ENCODE measurements at places on chromosomes 3 and 15.

GRCh38 chr3:146682171-146682570 lies 77.0 kb upstream of the PLSCR5 start:
- no peak overlapping the region for H3K27ac ChIP-seq
- H3K4me1 ChIP-seq = no peaks in the 10 kb centered on the region
- no peaks in the 10 kb centered on the region for H3K36me3 ChIP-seq
- DNase-seq = no peak
- H3K4me3 ChIP-seq = no peak overlapping the region
- H3K27me3 ChIP-seq = no peaks in the 10 kb centered on the region

- H3K27ac ChIP-seq = no peak overlapping the region
- no peaks in the 10 kb centered on the region for H3K36me3 ChIP-seq
- no peak overlapping the region for H3K4me3 ChIP-seq
- DNase-seq = no peak
Measured at GRCh38 chr3:54850484-54851018, 77.3 kb downstream of the LRTM1 start.

GRCh38 chr3:164194842-164195241 lies 883.5 kb downstream of the SI start:
- no peaks in the 10 kb centered on the region for H3K36me3 ChIP-seq
- no peaks in the 10 kb centered on the region for H3K27me3 ChIP-seq
- no peaks in the 10 kb centered on the region for H3K4me1 ChIP-seq
- DNase-seq = no peak

DNA sequence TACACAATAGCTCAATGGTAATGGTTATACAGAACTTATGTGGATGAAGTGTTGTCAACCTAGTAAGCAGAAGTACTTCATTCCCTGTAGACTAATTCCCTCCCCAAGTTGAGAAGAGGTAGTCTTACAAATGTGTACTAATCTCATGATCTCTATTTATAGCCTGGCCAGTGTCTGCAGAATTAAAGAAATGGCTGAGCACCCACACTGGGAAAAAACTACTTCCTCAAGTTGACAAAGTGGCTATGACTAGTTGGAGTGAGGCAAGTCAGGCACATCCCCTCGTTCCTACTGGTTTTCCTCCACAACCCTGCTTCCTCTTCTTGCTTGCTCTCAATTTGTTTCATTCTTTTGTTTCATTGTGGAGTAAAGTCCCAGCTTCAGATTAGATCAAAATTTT lies 566.7 kb upstream of the ZNF717 start:
- H3K27ac ChIP-seq = no peak overlapping the region
- H3K4me1 ChIP-seq = no peaks in the 10 kb centered on the region
- no peaks in the 10 kb centered on the region for H3K36me3 ChIP-seq

DNA sequence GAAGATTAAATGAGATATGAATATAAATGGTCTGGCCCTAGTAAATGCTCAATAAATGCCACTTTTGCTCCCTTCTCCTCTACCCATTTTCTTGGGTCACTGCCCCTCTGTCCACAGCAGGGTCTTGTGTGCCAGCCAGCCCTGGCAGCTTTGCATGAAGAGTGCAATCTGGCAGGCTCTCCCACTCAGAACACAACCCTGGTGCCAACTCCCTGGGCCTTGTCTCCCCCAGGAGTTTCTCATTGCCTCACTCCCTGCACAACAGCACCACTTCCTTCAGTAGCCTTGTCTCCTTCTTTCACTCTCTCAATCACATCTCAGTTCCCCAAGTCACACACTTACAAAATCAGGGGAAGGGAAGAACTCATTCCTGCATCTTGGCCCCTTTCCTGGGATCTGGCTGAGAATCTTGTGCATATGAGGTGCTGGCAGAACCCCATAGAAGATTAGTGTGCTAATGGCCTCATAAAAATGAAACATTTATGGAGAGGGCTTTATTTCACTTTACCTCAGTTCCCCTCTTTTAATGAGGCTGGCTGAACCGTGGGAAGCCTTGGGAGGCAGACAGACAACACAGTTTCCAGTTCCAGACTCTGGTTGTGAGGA lies 445.9 kb upstream of the PROK2 start:
- H3K27ac ChIP-seq = no peak overlapping the region
- no peaks in the 10 kb centered on the region for H3K36me3 ChIP-seq
- peak; percentile 49 for DNase-seq
- peaks cover 11% of the 10 kb centered on the region for H3K4me1 ChIP-seq

DNA sequence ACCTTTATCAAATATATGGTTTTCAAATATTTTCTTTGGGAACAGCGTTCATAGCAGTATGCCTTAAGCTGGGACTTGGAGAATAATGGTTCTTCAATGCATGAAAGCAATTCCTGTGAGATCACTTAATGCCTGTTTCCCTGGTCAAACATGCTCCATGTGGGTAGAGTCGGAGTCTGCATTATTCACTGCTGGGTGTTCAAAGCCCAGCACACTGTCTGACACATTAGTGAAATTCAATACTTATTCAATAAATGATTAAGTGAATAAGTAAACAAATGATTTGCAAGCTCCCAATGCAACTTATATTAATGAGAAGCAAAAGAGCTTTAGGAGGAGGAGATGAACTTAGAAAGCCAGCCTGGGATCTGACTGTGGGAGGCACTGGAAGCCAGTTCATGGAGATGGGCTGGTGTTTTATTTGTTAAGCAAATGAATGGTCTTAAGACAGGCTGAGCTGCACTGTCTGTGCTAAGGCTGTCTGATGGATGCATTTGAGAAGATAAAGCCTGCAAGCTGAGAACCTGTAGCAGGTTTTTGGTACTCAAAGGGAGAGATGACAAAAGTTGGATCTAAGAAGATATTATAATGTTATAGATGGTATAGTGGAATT lies 490.8 kb downstream of the MCTP2 start:
- H3K4me3 ChIP-seq = no peak overlapping the region
- H3K27me3 ChIP-seq = no peaks in the 10 kb centered on the region
- H3K4me1 ChIP-seq = no peaks in the 10 kb centered on the region
- no peaks in the 10 kb centered on the region for H3K36me3 ChIP-seq

- no peak overlapping the region for H3K4me3 ChIP-seq
- DNase-seq = no peak
- no peaks in the 10 kb centered on the region for H3K36me3 ChIP-seq
- no peak overlapping the region for H3K27ac ChIP-seq
Measured at GRCh38 chr3:157961665-157962064, 144.6 kb downstream of the SHOX2 start.

DNA sequence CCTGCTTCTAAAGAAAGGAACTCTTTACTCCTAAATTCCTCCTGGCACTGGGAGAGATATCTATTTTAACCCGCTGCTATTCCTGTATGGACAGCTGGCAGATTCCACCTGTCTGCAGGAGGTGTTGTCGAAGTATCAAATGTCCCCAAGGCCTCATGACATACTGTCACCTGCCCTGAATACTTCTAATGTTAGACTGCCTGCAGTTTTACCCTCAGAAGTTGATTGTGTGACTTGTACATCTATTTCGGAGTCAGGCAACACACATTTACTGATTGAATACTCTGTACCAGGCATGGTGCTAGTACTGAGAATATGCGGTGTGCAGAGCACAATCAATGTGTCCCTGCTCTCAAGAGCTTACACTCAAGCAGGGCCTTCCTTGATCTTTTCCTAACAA lies 38.6 kb downstream of the PDZRN3 start:
- DNase-seq = no peak
- no peaks in the 10 kb centered on the region for H3K4me1 ChIP-seq
- H3K36me3 ChIP-seq = no peaks in the 10 kb centered on the region
- no peak overlapping the region for H3K4me3 ChIP-seq
- H3K27me3 ChIP-seq = no peaks in the 10 kb centered on the region

DNA sequence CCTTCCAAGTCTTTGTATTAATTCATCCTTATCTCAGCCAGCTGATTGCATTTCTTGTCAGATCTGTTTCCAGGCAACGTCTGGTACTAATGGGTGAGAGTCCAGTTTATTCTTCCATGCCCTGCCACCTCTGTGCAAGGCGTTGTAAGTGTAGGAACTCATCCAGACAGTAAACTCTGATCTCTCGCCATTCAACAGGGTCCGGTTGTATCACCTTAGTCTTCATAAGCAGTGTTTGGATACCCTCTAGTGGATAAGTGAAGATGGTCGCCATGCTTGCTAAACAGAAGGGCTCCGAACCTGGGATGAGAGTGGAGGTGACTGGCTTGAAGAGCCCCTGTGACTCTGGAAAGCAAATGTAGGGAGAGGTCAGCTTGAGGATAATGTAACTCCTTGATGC lies 51.6 kb upstream of the CMTM7 start:
- H3K36me3 ChIP-seq = no peaks in the 10 kb centered on the region
- no peaks in the 10 kb centered on the region for H3K4me1 ChIP-seq
- H3K4me3 ChIP-seq = no peak overlapping the region
- peak; percentile 48 for DNase-seq
- H3K27ac ChIP-seq = no peak overlapping the region
- H3K27me3 ChIP-seq = no peaks in the 10 kb centered on the region

GRCh38 chr3:49020330-49021212 lies 1.4 kb upstream of the NDUFAF3 start:
- peak overlapping the region; percentile 79 for H3K4me3 ChIP-seq
- H3K36me3 ChIP-seq = peaks cover 7% of the 10 kb centered on the region
- no peaks in the 10 kb centered on the region for H3K27me3 ChIP-seq
- no peak for DNase-seq

- no peaks in the 10 kb centered on the region for H3K27me3 ChIP-seq
- H3K4me3 ChIP-seq = no peak overlapping the region
- no peak overlapping the region for H3K27ac ChIP-seq
- H3K4me1 ChIP-seq = no peaks in the 10 kb centered on the region
- no peaks in the 10 kb centered on the region for H3K36me3 ChIP-seq
- DNase-seq = no peak
Measured at GRCh38 chr15:66135664-66136063, 117.9 kb downstream of the MEGF11 start.

DNA sequence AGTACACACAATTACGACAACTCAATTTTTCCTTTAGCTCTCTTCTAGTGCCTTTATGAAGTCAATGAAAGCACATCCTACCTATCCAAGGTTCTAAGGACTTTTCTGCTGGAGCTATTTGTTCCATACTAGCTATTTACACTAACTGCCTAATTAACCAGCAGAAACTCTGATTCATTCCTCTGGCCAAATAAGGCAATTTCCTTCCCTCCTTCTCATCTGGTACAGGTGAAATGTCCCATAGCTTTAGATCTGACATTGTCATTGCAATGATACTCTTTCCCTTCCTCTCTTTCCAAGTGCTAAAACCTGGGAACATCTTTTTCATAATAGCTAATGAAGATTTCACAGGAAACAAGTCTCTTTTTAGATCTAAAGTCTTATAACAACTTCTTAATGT lies 521.7 kb downstream of the SOX2 start:
- no peak overlapping the region for H3K27ac ChIP-seq
- no peak for DNase-seq
- no peaks in the 10 kb centered on the region for H3K36me3 ChIP-seq
- no peaks in the 10 kb centered on the region for H3K4me1 ChIP-seq
- no peaks in the 10 kb centered on the region for H3K27me3 ChIP-seq
